ENCODE measurements at places on chromosomes 1 and 21.

DNA sequence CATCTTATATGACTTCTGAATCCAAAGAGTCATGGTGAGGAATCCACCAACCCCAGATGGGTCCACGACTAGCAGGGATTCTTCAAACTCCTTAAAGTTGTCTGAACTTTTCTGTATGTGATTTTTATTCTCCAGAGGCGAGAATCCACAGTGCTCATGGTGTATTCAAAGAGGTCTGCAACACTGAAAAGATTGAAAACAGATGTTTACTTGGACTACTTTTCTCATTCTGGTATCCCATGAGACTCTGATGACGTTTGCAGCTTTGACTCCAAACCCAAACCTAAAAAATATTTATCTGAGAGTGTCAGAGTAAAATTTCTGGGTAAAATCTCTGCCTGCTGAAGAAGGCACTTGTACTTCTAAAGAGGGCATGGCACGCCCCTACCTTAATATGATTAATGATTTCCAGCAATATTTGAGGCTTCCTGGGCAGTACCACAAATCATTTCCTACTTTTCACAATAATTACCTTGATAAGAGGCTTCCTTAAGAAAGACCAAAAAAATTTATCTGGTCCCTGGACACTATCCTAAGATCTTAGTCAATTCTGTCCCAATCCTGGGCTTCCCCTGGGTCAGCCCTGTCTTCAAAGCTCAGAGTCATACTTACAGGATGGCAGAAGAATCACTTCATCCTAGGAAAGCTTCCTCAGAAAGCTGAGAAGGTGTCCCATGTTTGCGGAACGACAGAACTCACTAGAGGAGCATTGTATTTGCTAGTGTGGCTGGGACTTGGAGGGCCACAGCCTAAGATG lies 76.5 kb upstream of the MAP10 start:
- no peak for DNase-seq

- DNase-seq: no peak
These were observed 74.3 kb downstream of the MPZL1 start for GRCh38 chr1:167795810-167796740.

- DNase-seq: peak; percentile 93
These were observed at the start of gene PRKCZ for GRCh38 chr1:2049718-2050431. Gene PRKCZ, plus strand, starts transcription at chr1:2050411. Its CDS starts 220 bp downstream, at chr1:2050631.

DNA sequence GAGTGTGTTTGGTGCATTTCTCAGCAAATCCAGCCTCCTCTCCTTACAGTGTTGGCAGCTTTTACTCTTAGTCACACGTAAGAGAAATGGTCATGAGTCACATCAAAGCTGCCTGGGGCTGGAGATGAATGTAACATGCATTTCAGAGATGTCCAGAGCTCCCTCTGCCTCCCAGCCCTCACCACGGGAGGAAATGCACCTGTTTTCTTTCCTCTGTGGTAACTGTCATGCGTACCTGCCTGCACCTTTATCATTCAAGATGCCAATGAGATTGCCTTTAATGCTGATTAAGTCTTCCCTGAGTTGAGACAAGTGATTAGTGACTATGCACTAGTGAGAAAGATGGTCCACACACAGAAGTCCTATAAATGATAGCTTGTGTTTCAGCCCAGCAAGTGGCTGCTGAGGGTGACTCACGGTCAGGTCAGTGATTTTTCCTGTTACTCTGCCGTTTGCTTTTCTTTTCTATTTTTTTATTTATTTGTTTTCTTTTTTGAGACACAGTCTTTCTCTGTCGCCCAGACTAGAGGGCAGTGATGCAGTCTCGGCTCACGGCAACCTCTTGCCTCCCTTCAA lies 277.3 kb upstream of the FMN2 start:
- DNase-seq: no peak

DNA sequence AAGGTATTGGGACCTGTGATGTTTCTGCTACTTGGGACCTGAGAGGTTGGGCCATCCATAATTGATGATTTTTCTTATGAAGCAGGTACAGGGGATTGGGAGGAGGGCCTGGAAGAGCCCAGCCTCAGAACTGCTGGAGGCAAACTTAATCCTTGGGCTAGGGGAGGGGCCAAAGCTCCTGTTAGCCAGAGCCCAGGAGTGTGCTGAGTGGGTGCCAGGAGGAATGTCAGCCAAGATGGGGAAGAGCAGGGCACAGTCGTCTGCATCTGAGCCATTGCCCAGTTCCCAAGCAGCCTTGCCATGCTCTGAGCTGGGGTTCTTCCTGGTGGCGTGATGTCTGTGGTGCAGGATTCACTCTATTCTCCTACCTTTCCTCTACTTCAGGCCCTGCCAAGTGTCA lies 5.8 kb downstream of the MAPKAPK2 start:
- DNase-seq: peak; percentile 72

Data from mesenteric fat pad (tissue), 1 donor.